ENCODE measurements at places on chromosomes 11 and 22.

DNA sequence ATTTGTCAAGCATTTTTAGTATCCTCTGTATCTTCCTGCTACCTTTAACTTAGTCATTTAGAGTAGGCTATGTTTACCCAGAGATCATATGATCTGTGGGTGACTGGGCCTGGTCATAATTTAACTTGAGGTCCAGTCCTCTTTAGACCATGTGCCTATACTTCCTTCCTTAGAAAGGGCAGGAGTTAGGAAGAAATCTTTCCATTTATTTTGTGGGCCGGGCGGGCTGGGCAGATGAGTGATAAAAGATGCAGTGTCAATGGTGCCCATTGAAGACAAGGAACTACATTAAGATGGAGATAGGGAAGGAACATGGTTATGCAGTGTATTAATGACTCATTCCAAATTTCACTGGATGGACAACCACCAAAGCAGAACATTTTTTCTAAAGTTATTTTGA is 30.9 kb upstream of the PDE3B start:
- no peak for DNase-seq

- DNase-seq, result no peak
Measured at GRCh38 chr11:30758946-30759504, 172.9 kb upstream of the MPPED2 start.

DNA sequence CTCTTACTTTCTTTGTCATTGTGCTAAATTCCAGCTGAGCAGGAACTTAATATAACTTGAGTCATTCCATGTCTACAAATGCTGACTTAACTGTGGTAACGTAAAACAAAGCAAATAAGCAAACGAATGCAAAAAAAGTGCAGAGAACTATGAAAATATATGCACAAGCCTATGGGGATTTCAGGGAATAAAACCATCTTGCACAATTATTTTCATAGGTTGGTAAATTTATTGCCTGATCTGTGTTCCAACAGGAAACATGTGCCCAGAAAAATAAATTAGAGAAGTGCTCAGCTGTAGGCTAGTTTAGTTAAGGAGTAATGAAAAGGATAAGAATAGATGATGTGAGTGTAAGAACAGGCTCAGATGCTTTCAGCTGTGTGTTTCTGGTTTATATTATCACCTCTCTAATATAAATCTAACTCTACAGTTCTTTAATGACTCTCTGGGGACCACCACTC is 1169.3 kb downstream of the LRRC4C start:
- DNase-seq, result no peak

GRCh38 chr22:41524809-41525449 is 19.3 kb downstream of the POLR3H start:
- DNase-seq, result peak; percentile 70

DNA sequence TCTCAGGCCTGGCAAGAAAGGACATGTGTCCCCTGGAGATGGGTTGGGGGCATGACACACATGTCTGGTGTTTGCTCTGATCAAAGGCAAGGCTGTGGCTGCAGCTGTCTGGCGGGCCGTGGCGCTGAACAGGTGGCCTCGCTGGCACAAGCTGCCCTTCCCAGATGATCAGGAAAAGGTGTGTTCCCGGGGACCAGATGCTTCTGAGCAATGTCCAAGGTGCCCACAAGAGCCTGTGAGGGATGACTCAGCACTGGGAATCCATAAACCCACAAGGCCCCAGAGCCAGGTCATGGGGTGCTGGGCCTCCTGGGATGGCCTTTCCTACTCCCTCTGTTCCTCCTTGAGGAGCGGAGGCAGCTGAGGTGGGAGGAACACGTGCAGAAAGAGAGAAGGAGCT is 9.7 kb upstream of the LRP5 start:
- DNase-seq, result peak; percentile 47

DNA sequence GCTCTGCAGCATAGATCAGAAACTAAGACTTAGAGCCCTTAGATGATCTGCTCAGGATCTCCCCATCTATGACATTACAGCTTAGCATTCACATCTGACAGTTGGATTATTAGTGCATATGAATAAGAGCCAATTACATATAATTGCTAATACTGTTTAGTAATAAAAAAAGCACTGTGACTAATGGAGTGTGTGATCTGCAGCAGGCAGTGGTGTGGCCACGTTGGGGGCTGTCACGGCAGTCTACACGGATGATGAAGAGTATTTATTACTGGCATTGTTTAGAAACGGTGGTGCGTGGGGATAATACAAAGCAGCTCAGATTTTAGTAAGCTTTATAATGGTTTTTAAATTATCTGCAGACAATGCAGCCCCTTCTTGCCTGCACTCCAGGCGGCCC is 93.5 kb upstream of the TIMP3 start:
- no peak for DNase-seq

DNA sequence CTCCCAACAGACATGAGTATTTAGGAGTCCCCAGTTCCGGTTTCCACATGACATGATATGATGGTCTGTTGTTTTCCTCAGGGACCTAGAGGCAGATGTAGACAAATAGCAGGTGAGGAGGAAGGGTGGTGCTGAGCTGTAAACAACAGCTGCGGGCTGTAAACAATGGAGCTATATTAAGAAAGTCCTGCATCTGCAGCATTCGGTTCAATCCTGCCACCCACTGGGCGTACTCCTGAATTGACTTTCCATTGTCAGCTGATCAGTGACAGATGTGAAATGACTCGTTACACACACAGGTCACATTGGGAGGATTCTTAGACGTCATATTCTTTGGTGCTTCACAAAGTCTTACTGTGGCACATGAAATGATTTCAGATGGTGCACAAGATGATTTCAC is 26.8 kb upstream of the RAG1 start:
- peak; percentile 67 for DNase-seq

- DNase-seq, result no peak
Measured at GRCh38 chr22:37758694-37759093, 49.0 kb upstream of the GCAT start.

GRCh38 chr11:78715639-78716311 is 141.1 kb upstream of the NARS2 start:
- DNase-seq, result peak; percentile 66

GRCh38 chr22:49247194-49247924 is 580.3 kb downstream of the BRD1 start:
- DNase-seq, result no peak

DNA sequence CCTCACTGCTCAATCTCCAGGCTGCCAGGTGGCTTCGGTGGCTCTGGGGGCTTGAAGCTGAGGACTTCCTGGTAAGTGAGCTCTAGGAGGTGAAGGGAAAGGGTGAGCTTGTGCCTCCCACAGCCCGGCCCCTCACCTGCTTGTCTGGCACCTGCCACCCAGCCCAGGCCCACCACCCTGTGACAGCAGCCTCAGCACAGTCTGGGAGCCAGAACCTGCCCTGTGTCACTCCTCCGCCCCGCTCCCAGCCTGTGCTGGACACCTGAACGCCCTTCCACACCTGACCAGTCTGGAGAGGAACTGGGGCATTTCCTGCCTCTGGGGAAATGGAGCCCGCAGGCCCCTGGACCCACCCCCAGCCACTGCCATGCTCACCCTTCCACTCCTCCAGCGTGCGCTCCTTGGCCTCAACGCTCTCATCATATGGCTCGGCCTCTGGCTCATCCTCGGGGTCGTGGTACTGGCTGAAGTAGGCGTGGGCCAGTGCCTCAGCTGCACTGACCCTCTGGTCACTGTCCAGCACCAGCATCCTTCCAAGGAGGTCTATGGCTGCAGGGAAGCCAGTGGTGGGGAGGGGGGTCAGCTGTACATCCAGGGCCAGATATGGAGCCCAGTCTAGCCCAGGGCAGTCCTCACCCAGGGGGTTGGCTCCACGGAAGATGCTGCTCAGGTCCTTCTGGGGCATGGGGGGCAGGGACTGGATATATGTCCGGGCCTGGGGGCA is 3.6 kb upstream of the MAPK12 start:
- DNase-seq, result no peak

DNA sequence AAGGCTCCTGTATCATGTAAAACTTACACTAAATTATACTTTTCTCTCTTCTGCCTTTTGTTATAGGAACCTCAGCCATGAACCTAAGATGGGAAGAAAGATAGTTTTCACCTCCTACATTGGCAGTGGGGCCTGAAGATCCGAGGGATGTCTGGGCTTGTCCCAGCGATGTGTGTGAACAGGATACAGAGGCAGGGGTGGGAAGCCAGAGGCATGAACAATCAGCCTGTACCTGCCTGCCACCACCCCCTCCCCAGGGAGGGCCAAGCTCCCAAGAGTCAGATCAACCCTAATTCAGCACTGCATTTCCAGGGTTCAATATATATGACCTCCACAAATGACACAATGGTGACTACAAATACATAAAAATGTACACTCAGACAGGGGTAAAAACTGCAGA is 9.4 kb downstream of the KIAA0930 start:
- no peak for DNase-seq

DNA sequence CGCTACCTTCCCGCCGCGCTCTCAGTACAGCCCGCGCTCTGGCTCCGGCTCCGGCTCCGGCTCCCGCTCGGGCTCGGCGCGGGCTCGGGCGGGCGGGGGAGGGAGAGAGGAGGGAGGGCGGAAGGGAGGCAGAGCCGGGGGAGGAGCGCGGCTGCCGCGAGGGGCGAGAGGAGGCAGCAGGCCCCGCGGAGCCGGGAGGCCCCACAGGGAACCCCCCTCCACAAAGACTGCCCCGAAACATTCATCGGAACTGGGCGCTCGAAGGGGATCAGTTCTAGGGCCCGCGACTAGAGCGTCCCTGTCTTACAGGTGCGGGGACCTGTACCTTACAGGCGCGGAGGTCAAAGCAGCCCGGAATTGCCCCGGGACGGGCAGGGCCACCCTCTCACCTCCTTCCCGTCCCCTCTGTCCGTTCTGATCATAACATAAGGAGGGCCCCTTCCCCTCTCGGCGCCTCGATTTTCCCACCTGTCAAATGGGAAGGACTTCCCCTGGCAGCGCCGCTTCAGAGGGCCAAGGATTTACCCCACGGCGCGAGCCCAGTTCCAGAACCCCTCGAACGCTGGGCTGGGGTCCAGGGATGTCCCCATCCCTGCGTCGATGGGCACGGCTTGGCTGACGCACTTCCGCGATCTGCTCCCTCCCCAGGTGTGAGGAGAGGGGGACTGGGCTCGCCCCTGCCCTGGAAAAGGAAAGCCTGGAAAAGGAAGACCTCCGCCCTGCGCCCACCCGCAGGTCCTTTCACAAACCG is at the start of gene SHISA8:
SHISA8 (minus strand) TSS at position 40 of the 751 bp plus-strand sequence. CDS start 407 bp downstream, outside the sequence.
- peak; percentile 49 for DNase-seq

All from iris pigment epithelial cell (primary cell).